NB4 (cell line): ENCODE measurements at places on chromosomes 7 and 10.

GRCh38 chr10:119758448-119759195, 32.8 kb downstream of the INPP5F start:
- no peak for DNase-seq

DNA sequence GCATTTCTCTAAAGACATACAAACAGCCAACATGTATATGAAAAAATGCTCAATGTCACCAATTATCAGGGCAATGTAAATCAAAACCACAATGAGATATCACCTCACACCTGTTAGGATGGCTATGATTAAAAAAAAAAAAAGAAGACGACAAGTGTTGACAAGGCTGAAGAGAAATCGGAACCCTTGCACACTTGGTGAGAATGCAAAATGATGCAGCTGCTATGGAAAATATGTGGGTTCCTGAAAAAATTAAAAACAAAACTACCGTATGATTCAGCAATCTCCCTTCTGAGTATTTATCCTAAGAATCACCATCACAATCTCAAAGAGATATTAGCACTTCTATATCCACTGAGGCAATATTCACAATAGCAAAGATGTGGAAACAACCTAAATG, 11.3 kb downstream of the LMBR1 start:
- no peak for DNase-seq

DNA sequence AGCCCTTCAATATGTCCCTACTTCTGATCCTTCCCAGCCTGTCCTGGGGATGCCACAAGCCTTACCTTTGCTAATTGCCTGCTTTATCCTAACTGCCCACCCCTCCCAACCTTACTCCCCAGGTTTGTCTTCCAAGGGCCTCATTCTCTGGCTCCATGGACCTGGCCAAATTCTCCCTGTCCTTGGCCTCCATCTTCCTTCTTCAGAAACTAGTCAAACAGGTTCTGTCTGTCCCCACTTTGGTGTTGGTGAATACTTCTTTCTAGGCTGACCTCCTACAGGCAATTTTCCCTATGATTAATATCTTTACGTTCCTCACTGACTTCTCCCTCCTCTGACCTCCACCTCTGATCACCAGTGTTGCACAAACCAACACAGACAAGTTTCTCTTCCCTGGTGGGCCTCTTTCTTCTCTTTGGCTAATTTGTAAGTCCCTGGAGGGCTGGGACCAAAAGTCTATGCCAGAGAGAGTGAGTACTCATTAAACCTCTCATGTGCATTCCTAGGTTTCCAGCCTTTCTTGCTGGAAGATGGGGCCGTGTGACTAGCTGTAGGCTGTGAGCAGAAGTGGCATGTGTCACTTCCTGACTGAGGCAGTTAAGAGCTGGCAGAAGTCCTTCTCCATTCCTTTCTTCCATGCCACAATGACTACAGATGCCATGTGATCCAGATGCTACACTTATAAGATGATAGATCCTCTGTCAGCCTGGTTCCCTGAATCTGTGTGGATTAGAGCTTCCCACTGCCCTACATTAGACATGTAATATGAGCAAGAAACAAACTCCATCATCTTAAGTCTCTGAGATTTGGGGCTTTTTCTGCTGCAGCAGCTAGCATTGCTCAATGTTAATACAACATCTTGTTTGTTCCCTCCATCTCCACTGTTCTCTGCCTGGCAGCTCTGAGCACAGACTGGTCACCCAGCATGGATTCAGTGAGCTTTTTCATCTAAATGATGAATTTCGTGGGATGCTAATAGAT, 382.7 kb downstream of the RPS24 start:
- no peak for DNase-seq

- DNase-seq: peak; percentile 72
Measured at GRCh38 chr10:123134915-123135414, 805 bp upstream of the HMX3 start.

DNA sequence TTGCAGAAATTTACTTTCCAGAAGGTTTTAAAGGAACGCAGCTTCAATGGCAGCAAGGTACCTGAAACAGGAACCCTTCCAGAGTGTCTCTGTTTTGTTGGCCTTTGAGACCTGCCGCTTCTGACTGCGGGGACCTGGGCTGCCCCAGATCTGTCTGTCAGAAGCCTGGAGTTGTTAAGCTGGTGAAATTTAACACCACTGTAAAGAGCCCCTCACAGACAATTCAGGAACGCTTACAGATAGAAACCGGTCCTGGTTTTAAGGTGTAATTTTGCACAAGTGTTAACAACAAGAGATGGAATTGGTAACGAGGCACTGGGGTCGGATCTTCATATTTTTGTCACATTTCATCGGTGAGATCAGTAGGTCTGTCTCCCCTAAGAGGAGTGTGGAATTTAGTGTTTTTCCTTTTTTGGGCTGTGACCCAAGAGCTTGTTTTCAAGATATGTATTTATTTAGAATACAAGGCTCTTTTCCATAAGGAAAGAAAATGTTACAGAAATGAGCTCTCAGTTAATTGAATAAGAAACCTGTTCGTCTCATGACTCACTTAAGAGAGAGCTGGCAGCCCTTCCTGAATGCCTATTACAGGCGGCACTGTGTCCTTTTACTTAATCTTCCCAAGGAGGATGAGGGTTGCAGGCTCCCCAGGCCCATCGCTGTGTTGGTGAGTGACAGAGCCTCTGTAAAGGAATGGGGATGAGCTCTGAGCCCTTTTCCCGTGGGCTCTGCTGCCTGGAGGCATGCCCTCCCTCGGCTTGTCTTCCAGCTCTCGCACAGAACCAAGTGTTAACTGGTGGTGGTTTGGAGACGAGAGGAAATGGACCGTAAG, 168.7 kb downstream of the CUX1 start:
- no peak for DNase-seq

GRCh38 chr7:4048336-4048735, 633.8 kb upstream of the FOXK1 start:
- no peak for DNase-seq

DNA sequence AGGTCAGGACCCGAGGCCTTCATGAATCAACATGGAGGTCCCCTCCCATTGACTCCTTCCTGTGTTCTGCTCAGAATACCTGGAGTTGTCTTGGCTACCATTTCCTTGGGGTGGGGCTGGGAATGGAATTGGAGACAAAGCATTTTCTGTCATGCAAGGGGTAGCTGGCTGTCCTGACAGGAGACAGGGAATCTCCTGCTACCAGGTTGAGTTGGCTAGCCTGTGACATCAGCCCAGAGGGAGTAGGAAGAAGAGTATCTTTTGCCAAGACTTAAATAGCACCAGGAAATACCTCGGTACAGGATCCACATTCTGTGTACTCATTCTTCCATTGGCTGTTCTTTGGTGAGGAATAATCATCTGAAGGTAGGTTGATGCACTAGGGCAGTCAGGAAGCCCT, 4.9 kb downstream of the ZDHHC16 start:
- DNase-seq: no peak

DNA sequence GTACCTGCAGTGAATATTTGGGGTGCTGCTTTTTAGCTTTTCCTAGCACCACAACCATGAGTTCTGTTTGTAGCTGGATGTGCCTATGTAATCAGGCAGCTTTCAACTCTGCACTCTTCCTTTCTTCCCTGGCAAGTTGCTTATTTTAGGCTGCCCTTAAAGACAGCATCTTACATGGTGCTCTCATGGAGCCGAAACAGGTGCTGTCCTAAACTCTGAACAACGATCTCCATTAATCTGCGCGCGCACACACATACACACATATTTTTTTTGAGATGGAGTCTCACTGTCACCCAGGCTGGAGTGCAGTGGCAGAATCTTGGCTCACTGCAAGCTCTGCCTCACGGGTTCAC, 9.1 kb downstream of the RPS24 start:
- no peak for DNase-seq

GRCh38 chr7:2099048-2099957, 133.4 kb downstream of the MAD1L1 start:
- DNase-seq: peak; percentile 87

- DNase-seq: no peak
Measured at GRCh38 chr10:9786576-9786975, 1231.1 kb upstream of the CELF2 start.

DNA sequence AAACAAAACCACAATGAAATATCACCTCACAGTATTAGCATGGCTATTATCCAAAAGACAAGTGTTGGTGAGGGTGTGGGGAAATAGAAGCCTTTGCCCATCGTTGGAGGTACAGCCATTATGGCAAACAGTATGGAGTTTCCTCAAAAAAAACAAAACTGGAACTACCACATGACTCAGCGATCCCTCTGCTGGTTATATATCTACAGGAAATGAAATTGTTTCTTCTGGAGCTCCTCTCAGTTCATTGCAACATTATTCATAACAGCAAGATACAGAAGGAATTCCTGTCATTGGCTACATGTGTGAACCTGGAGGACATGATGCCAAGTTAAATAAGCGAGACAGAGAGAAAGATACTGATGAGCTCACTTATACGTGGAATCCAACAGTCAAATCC, 2.4 kb upstream of the UBE3C start:
- DNase-seq: peak; percentile 86

- DNase-seq: peak; percentile 42
Measured at GRCh38 chr7:2845034-2845592, 1.0 kb upstream of the GNA12 start.

DNA sequence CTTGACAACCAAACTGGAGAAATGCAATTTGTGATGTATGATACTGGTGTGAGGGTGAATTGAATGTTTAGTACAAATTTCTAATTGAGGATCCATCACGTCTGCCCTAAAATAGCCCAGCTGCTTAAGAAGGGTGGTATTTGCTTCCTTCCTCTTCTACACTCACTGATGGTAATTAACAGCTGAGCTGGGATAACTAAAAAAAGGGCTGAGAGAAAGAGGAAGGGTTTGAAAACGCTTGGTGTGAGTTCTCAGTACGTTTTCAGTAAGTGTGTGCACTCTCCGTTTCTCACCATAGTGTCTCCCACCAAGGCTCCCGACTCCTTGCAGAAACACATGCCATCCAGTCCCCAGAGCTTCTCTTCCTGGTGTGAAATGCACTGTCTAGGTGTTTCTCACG, 54.3 kb downstream of the MAP3K8 start:
- peak; percentile 75 for DNase-seq

- peak; percentile 94 for DNase-seq
Measured at GRCh38 chr7:100604028-100604975, 2.1 kb downstream of the PCOLCE start.

DNA sequence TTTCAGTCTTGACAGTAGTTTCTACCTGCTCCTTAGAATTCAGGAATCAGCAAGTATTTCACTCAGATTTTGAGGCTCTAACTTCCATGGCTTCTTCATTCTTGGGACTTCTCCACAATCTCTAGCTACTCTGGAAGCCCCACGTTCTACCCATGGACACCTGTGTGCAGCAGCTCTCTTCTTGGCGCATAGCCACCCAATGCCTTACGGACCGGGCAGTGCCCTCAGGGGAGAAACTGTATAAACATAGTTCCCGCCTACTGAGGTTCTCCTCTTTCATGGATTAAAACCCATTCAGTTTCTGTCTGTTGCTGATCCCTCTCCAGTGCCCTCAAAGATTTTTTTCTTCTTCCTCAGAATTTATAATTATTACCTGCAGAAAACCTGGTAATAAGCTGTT, 177.1 kb downstream of the SORCS1 start:
- DNase-seq: no peak

- no peak for DNase-seq
Measured at GRCh38 chr10:121036431-121036830, 185.3 kb downstream of the WDR11 start.

DNA sequence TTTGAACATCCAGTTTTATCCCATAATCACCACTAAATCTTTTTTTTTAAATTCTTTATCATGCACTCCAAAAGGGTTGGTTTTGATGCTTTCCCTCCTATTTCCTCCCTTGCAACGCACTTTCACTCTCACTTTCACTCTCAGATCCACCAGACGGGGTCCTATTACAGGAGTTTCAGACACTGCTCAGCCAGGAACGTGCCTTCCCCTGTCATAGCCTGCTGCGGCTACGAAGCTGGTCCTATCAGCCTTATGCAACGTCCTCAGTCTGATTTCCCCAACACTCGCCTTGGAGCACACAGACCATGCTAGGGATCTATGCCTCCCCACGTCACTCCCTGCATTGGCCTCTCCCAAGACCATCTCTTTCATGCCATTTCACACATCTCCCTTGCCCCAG, 23.4 kb downstream of the ZPBP start:
- peak; percentile 28 for DNase-seq

DNA sequence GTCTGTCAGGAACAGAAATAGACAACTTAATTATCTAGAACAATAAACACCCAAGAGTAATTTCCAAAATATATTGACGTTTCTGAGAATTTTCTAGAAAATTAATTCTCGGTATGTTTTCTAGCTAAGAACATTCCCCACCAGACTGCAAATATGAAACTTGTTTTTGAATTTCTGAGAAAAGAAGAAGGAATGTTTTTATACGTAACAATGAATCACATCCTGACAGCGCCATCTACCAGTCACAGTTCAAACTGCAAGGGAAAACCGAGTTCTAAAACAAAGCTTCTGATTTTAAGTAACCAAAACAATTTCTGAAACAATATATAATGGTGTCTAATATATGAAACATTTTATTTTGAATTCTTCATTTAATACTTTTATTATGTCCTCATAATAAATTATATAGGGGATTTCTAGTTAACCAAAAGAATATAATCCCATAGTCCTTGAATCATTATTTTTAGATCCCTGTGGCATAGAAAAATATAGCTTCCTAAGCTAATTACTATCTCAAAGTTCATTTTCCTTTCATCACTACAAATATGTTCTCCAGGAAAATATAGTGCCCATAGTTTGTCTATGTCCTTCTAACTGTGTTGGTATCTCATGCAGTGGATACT, 34.5 kb upstream of the MEOX2 start:
- DNase-seq: peak; percentile 45

- DNase-seq: peak; percentile 60
Measured at GRCh38 chr7:24965831-24966708, 13.9 kb downstream of the OSBPL3 start.

- DNase-seq: no peak
Measured at GRCh38 chr10:60998932-60999331, 54.9 kb upstream of the RHOBTB1 start.

GRCh38 chr7:151081170-151082101, 827 bp upstream of the FASTK start:
- DNase-seq: peak; percentile 66

DNA sequence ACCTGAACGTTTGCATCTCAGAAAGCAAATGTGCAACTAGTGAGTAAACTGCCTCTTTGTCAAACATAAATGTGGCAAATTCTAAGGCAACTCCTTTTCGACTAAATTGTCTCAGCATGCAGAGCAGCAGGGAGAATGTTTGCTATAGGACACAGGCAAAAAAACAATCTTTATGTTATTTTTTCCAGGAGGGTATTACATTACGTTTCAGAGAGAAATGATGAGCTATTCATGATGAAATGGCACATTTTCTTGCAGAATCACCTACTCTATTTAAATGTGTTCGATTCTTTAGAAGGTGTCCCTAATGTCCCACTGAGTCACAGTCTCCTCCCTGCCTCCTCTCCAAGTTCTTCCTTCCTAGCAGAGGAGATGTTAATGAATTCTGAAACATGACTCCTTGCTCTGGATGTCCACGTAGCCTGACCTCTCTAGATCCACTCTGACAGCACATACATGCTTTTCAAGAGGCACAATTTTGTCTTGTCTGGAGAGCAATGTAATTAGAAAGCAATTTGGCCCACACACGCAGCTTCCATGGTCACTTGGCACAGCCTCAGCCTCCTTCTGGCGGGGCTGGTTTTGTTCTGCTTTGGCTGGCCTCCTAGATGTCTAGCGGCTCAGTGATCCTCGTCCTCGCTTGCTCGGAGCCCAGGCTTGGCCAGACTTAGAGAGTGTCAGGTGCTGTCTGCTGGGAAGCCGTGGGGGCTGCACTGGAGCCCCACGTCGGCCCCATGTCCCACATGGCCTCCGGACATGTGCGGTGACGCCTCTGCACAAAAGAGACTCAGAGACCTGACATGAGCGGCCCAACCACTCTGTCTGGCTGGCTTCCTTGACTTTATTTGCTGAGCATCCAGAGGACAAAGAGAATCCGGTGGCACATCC, 125.7 kb upstream of the ZNF438 start:
- no peak for DNase-seq

GRCh38 chr7:50817561-50817960, 34.9 kb upstream of the GRB10 start:
- no peak for DNase-seq
